Germinal center (tissue), 1 donor: ENCODE measurements at places on chromosomes 2 and 18.

DNA sequence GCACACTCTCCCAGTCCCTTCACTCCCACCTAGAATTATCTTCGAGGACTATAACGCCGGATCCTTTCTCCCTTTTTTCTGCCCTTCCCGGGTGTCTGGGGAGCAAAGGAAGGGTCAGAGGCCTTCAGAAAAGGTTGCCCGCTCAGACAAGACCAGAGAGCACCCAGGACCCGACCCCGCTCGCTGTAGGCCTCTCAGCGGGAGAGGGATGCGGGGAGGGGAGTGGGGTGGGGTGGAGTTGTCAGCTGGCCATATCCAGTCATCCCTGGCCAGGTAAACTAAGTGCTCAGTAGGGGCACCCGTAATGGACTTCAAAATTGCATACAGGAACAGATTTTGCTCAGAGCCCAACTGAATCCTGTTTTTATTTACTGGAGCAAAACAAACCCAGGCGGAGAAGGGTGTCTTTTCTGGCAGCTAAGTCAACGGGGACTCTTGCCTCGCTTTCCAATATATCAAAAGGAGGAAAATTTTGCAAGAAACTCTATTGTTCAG is 65.0 kb downstream of the NOL4 start:
- no peak for DNase-seq

- no peak for DNase-seq
Observed at GRCh38 chr2:14535156-14535555, 97.4 kb upstream of the LRATD1 start.

- DNase-seq, result no peak
Observed at GRCh38 chr2:3598197-3598910, 3.4 kb downstream of the COLEC11 start.

DNA sequence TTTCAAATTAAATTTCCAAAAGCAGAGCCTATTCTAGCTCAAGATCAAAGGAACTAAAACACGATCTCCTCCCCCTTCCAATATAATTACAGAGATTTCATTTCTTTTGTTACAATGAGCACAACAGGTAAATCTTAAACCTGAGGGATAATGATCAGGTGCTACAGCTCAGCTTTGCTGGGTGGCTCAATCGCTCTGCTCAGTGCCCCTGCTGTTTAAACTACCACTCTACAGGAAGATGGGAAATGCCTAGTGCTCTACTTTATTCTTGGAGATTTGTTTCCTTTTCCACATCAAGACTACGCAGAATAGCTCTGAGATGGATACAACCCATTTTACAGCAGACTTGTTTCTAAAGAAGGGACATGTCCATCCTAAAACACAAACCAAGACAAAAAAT is 162.3 kb downstream of the TCF4 start:
- no peak for DNase-seq

- DNase-seq, result peak; percentile 41
Observed at GRCh38 chr2:24972315-24972961, 683 bp upstream of the DNAJC27 start.

DNA sequence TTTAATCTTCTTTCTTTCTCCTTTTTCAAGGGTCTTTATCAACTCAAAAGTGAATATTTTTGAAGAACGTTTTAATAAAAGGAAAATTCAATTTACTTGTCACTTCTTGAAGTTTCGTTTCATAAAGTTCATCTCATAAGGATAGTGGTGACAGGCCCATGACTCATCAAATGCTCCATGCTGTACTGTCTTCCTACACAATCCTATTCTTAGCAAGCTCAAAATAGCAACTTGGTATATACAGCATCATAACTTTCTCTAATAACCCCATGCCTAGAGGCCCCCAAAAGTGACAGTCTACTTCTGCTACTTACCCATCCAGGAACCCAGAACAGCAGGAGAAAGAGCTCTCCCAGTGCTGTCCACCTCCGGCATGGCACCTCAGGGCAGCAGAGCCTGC is 7.7 kb downstream of the FBXO15 start:
- DNase-seq, result no peak

DNA sequence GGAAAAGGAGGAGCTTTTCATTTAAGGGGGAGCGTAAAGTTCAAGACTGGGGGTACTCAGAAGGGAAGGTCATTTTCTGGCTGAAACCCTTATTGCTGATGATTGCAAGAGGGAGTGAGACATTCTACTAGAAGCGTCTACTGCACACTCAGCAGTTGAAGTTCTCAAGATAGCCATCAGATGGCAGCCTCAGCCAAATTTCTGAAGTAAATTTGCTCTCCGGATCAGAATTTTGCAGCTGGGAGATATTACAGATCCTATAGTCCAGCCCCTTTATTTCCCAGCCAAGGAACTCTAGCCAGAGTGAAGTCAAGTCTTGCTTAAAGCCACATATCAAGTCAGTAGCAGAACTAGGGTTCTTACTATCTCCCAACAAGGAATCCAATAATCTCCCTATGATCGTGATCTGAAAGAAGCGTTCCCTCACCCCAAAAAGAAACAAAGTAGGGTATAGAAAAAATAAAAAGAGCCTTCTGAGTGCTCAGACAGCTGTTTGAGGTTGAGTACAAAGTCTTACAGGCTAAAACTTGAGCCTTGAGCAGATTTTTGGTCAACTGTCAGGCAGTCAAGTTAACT is 24.0 kb downstream of the RAX start:
- DNase-seq, result no peak

DNA sequence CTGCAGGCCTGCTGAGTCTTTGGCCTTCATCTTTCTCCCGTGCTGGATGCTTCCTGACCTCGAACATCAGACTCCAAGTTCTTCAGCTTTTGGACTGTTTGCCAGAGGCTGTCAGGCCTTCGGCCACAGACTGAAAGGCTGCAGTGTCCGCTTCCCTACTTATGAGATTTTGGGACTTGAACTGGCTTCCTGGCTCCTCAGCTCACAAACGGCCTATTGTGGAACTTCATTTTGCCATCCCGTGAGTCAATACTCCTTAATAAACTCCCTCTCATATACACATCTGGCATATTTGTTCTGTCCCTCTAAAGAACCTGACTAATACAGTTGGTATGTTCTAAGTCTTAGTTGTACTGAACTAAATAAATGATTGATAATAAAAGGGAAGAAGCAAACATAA is 702.8 kb upstream of the LINC00305 start:
- DNase-seq, result no peak

- DNase-seq, result peak; percentile 45
Observed at GRCh38 chr2:219603771-219604170, 6.1 kb downstream of the STK11IP start.

DNA sequence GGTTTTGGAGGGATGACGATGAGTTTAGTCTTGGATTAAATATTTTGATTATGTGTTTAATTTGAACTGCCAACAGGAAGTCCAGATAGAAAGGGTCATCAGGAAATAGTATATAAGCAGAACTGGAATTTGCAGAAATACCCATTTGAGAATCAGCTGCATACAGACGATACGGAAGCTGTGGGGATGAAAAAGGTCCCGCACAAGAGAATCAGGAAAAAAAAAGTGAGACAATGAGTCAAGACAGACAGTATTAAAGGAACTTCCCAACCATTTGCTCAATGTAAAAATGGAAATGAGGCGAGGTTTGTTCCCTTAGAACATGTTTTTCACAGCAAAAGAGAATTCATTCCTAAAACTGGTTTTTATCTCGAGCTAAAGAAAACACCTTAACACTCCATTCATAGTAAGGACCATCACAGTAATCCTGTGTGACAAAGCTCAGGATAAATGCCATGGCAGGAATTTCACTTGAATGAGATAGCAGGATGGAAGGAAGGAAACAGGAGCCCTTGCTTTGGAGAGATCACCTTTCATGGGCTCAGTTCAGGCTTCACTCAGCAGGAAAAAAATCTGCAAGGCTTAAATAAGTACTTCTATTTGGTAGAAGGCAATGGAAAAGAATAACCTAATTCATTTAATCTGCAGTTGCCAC is 29.3 kb downstream of the BCL2 start:
- DNase-seq, result no peak

DNA sequence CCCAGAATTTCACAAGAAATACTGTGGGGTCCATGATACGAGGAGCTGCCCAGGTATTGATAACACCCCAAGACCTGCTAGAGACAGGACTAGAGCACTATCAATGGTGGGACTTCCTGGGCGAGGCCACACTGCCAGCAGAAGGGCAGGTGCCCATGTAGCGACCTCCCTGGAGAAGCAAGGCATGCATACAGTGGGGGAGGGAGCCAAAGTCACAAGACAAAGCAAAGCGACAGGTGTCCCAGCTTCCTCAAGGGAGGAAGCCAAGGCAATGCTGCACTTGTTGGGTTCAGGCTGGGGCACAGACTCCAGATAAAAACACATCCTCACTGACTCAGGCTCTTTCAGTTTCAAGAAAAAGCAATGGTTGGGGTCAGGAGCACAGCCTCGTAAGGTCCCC is 7.5 kb downstream of the CD207 start:
- DNase-seq, result no peak

- DNase-seq, result no peak
Observed at GRCh38 chr2:218569661-218570500, 1.2 kb downstream of the CNOT9 start.

GRCh38 chr2:161118722-161119121 is 41.5 kb upstream of the TANK start:
- DNase-seq, result no peak

- no peak for DNase-seq
Observed at GRCh38 chr2:236851187-236851586, 234.5 kb upstream of the COPS8 start.

DNA sequence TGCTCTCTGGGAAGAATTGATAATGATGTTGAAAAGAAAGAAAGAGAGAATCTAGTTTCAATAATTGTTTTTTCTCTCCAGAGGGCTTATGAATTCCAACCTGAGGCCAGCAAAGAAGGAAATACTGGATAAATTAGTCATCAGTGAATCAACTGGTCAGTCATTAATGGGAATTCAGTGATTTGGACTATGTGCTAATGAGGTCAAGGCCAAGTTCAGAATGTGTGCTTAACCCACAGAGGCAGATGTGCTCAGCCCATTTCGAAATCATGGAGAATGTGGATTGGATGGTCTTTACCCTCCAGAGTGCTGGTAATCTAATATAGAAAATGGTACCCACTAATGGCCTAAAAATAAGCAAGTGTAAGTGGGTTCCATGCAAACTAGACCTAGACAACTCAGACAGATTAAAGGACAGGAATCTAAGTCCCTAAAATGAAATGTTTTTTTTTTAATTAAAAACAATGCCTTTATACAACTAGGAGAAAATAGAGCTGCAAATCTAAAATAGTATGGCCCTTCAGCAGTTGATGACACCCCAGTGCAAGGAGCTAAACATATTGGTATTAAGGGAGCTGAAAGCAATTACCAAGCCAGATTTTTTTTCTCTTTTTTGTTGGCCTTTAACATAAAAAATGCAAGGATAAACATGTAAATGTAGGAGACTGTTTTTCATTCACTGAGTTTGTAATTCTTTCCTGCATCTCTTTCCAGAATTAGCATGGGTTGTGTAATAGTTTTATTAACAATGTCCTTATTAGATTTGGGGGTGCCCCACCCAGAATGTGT is 296.9 kb downstream of the SATB2 start:
- DNase-seq, result no peak

DNA sequence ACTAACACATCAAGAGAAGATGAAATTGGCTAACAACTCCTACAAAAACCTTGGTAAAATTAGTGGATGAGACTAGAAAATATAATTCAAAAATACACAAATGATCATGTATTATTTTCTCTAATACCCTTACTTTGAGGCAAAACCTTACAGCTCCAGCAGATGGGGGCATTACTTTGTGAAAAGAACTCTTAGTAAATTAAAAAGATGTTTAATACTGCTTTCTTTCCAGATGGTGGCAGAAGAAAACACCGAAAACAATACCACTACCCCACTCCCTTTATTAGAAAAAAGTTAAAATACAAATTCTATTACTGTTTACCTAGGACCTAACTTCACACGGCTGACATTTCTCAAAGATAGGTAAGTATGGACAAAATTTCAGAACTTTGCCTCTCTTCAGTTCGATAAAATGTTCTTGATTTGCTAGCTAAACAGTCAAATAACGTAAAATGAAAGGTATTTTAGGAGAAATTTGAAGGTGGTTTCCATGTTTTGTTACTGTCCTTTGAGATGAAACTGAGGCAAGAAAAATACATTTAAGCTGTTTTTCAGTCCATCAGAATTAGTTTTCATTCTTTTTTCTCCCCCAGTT is 30.6 kb downstream of the ORC4 start:
- DNase-seq, result peak; percentile 60

- DNase-seq, result no peak
Observed at GRCh38 chr18:46566111-46566510, 90.9 kb downstream of the LOXHD1 start.

DNA sequence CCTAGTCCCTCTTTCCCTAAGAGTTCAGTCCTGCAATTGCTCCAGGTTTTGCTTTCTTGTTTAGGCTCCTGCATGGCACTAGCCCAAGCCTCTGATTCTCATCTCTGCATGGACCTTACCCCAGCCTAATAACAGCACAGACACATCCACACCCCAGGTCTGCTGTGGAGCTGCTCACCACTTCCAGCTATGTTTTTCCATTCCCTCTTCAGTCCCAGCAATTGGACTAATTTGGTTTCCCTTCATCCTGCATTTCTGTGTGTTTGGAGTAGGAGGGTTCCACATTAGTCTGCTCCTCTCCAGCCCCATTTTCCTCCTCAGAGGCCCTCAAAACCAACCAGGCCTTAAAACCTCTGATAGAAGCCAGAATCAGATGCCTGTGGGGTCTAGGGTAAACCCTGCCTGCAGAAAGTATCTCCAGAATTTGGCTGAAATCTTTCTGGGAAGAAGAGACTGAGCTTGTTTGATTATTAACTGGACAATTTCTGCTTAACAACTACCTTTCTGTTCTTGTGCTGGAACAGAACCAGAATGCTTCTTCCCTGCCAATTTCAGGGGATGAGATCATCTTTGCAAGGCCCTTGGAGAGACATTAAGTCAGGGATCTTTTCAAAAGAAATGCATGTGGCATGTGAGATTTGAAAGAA is 95.9 kb downstream of the GFPT1 start:
- DNase-seq, result no peak

- DNase-seq, result no peak
Observed at GRCh38 chr2:67259556-67260342, 137.4 kb upstream of the ETAA1 start.

DNA sequence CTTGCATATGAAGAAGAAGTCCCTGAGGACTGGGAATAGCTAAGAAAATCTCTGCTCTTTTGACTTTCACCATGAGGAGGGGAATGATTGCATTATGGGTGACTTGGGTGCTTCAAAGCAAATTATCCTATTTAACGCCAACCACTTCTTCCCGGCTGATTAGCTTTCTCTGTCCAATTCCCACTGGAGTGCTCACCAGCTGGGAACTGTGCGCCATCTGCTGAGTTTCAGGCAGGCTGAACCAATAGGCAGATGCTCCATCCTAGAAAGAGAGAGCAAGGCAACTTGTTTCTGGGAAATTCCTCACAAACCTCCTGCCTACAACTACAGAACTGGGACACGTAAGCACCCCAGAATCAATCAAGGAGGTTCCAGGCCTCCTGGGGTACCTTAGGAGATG is 49.4 kb downstream of the POLE4 start:
- DNase-seq, result no peak

DNA sequence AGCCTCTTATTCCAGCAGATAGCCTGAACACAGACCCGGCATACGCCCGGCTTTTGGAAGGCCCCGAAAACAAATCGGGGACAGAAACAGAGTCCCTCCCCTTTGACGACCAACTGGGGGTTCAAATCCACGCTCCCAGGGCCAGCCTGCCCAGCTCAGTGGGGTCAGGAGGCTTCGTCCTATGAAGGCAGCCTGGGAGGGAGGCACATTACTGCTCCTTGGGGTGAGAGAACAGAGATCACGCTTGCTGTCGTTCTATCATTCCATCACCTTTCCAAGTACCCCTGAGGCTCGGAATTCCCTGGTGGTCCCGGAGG is 208.8 kb upstream of the SALL3 start:
- no peak for DNase-seq
